ENCODE measurements at places on chromosomes 2 and 18. TPM values are rescaled to one million over a fixed set of nuclear protein-coding genes. Genes with fewer than 3 reads are reported as not detected.

Gene CDKL4
- 0.11 TPM for polyA plus RNA-seq

GRCh38 chr2:162888652-162889051 is 50.1 kb upstream of the KCNH7 start:
- DNase-seq = no peak

- DNase-seq = peak; percentile 61
Measured at GRCh38 chr2:85741833-85742455, 11.8 kb upstream of the ATOH8 start.

DNA sequence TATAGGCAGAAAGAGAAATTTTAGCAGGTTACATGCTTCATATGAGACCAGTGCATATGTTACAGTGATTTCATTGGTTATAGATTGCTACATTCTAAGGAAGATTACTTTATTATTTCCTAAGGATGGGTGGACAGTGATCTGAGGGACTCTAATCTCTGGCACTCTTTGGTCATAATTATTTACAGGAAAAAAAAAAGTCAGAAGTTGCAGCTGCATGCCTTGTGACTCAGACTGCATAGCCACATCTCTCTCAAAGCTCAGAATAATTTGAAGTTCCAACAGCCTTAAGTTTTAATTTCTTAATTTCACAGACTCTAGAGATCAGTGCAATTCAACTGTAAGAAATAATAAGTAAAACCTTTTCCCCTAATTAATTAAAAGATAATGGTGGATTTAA is 27.1 kb upstream of the BARD1 start:
- no peak for DNase-seq

Gene CD226
- 0.29 TPM for polyA plus RNA-seq

All from heart left ventricle (tissue), 16 donors.